ENCODE measurements at places on chromosomes 6 and 20.

DNA sequence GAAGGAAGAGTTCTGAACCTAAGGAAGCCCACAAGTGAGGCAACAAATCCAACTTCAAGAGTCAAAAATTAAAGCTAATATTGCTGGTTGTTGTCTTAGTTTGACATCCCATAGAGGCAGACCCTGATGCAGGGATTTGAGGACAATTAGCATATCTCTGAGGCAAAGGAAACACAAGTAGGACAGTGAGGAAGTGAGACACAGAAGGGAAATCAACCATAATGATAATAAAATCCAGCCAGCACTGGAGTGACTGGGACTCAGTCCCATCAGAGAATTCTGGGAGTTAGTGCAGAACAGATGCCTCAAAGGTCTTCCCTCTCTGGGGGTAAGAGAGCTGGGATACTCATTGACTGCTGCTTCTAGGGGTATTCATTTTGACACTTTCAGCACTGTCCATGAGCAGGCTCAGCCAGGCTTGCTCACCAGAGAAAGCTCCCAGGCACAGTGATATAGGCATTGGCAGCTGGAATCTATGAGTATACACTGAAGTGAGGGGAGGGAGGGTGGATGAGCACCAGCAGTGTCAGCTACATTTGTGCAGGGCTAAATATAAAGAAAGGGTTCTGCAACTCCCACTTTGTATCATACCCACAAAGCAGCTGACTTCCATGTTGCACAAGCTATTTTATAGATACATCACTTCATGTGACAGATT, 43.4 kb upstream of the SPTLC3 start:
- DNase-seq = no peak

DNA sequence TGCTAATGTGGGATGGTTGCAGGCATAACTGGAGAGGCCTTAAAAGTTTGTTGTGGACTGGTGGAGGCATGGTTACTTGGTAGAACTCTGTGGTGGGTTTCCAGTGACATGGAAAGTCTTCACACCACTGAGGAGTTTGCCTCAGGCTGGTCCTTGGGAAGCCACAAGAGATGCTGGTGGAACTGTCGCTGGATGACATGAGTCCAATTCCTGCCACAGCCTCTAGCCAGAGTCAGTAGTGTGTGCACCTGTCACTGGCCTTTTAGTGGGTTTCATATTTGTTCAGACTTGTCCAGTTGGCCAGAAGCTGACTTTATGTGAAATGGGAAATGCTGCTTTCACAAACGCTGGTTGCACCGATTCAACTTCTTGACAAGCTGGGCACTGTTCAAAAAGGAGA, 13.7 kb upstream of the SRSF12 start:
- DNase-seq = no peak

GRCh38 chr20:61310954-61311353, 58.9 kb downstream of the CDH4 start:
- DNase-seq = no peak

GRCh38 chr6:111176038-111176759, 88.9 kb downstream of the SLC16A10 start:
- DNase-seq = no peak

DNA sequence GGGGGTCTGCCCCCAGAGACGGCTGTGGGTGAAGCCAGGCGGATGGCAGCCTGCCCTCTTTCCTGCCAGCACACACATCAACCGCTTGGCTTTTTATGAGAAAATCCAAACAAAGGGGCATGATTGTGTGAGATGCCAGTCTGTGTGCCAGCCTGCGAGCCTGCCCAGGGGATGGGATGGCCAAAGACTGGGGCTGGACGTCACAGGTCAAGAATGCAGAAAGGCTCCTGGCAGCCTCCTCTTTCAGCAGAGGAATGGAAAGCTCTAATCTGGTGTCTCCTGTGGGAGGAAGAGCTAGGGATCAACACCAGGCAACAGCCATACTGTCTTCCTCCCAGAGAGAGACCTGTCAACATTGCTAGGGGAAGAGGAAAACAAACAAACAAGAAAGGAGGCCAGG, 15.8 kb downstream of the TUBB2B start:
- no peak for DNase-seq

DNA sequence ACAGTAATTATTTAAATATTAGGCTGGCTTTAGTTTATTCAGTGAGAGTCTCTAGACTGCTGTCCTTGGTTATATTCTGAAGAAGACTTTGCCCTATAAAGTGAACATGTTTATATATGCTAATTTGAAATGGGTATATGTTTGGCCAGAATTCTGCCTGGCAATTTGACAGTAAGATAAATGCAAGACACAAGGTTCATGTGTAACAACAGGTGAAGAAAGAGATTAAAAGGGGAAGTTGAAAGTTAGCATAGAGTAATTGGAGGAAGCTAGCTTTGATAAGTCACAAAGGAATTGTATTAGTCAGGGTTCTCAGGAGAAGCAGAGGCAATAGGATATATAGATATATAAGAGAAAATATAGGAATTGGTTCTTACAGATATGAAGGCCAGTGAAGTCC, 191.4 kb downstream of the CENPW start:
- no peak for DNase-seq

- DNase-seq = peak; percentile 99
Observed at GRCh38 chr20:43751167-43752050, 24.6 kb upstream of the GTSF1L start.

DNA sequence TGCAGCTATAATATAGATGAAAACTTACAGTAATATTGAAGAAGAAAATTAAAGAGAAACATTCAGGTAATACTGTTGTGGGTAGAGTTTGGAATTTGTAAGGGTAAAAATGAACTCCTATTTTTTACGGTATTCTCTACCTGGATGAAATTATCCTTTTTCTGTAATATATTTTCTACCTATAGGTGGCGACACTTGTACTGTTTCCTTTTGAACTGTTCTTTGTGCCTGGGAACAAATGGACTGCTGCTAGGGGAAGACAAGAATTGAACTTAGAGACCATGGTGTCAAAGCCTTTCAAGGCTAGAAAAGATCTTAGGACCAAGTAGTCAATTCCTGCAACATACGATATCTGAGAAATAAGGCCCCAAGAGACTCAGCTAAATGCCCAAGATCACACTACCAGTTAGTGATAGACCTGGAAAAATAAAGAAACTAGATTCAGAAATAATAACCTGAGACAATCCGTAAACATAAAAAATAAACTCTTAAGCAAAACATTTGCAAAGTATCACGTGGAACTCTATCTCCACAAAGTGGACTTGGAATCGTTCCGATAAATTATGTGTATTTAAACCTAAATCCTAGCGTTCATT, 383.8 kb downstream of the TFAP2A start:
- no peak for DNase-seq

DNA sequence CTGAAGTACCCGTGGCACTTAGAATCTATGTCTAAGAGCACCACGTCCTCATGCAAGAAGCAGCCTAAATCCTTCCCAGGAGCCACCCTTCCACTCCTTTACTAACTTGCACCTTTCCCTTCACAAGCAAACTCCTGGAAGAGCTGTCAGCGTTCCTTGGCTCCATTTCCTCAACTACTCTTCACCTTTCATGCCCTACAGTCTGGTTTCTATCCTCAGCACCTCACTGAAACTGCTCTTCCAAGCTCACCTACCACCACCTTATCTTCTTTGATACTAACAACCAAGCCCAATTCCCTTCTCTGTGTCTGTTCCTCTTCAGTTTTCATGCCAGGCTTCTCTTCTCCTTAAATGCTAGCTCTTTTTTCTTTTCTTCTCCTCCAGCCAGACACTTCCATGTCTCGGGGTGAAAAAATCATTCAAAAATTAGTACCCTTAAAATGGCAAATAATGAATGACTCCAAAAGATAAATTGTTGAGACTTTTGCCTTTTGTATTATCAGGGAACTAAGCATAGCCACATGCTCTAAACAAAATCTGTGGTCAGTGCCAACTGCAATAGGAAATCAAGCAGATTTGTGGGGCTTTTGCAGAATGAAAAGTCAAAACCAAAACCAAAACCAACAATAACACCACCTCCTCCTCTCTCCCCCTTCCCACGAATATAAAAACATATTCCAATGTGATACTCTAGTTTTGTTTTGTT, 149.6 kb upstream of the KCNK16 start:
- DNase-seq = peak; percentile 45

DNA sequence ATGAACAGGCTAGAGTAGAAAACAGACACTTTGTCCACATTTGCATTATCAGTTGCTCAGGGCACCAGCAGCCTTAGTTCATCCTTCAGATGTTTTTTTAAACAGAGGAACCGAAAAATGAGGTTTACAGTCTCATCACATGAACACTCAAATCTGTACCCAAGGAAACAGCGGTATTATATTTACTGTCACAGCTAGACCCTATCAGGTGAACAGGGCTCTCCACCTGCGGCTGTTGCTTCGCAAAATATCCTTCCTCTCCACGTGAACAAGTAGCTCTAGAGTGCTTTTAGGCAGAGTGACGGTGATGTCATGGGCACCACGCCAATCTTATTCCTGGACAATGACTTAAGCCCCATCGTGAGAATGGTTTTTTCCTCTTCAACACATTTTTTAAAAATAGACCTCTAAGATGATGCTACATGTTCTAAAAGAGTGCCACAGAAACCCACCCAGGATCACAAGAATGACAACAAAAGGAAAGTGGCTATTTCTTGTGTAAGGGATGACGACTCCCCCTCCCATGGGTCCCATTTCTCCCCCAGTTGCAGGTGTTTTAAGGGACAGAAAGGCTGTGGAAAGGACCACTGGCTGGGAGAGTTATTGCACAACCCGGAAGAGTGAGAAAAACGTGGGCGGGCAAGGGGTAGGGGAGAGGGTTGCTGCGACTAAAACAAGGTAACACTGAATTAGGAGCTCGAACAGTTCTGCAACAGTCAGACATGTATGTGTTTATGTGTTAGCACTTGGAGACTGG, 77.7 kb downstream of the EFHC1 start:
- DNase-seq = peak; percentile 95

DNA sequence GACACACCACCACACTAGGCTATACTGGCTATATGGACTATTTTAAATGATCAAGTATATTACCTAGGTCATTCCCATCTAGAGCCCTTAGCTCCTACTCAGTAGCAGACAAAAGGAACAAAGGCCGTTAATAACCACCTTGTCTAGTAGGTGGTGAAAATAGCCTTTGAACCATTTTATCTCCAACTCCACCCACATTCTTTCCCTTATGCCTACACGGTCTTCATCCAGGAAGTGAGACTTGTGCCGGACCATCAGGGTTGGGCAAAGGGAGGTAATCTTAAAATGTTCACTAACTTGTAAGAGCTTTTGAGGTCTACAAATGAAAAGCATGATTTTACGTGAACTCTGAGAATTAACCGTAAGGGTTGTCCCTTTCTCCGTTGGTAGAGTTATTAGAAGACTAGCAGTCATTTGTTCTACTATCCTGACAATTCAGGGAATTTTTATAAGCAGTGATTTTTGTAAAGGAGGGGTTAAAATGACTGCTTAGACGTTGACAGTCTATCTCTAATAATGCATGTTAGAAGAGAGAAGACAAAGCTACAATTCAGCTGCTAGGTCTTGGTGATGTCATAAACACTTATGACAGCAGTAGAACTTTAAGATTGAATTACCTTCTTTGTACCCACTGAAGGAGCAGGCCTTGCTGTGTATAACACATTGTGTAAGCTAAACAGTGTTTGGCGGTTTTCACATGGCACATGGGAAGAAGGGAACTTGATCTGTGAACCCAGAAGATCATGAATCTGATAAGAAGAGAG, 371.8 kb upstream of the JAG1 start:
- no peak for DNase-seq

- no peak for DNase-seq
Observed at GRCh38 chr6:169912266-169913095, 161.1 kb downstream of the ERMARD start.

GRCh38 chr20:51398083-51398482, 144.4 kb downstream of the NFATC2 start:
- no peak for DNase-seq

GRCh38 chr6:25489399-25489798, 162.6 kb upstream of the SCGN start:
- no peak for DNase-seq

DNA sequence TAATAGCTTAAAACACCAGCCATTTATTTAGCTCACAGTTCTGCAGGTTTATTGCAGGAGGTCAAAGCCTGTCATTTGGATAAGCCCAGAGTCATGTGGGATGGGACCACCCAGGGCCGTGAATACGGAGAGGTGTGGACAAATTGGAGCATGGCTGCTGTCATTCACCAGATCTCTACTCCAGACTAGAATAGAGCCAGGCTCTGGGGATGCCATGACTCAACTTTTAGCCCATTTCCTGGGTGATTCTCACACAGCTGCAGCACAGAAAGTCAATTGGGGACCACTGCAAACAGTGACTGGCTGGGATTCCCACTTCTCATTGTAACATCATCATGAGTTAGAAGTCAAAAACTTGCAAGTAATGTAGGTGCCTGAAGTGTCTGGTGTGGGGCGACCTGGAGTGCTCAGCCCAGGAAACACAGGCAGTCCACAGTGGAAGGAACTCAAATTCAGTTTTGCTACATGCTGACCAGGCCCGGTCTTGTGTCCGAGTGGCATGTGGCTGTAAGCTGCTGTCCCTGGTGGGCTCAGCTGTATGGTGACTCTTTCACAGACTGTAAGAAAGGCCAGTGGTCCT, 174.3 kb downstream of the SCP2D1 start:
- no peak for DNase-seq

- no peak for DNase-seq
Observed at GRCh38 chr20:11814267-11814666, 103.4 kb upstream of the BTBD3 start.

- DNase-seq = no peak
Observed at GRCh38 chr6:13423252-13423651, 64.1 kb downstream of the GFOD1 start.

- no peak for DNase-seq
Observed at GRCh38 chr20:33443006-33443511, 504 bp downstream of the SNTA1 start.

GRCh38 chr20:54174457-54175175, 830 bp upstream of the CYP24A1 start:
- no peak for DNase-seq

DNA sequence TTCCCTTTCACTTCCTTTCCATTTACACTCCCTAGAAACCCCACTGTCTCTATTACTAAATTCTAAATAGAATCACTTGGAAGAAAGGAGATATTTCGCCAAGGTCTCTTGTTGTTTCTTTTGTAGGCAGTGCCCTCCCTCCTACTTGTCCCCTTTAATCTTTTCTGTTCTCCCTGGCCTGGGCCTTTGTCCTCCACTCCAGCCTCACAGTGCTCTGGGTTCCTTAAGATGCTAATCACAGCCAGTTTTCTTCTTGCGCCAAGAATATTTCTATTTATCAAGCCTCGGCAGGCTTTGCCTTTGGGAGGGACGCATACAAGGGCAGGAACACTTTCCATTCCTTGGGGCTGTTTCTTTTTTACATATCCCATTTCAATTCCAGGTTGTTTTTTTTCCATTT, 520.6 kb upstream of the CHD6 start:
- DNase-seq = no peak

GRCh38 chr6:24478903-24479302, 10.5 kb downstream of the GPLD1 start:
- no peak for DNase-seq
